Caki2 (cell line): ENCODE measurements at places on chromosomes 2 and 18. TPM values are rescaled to one million over a fixed set of nuclear protein-coding genes. Genes with fewer than 3 reads are reported as not detected.

- no peak for DNase-seq
Measured at GRCh38 chr2:198630384-198630783, 826.0 kb downstream of the PLCL1 start.

GRCh38 chr2:18149660-18150246 is 271.3 kb downstream of the KCNS3 start:
- DNase-seq: peak; percentile 55

DNA sequence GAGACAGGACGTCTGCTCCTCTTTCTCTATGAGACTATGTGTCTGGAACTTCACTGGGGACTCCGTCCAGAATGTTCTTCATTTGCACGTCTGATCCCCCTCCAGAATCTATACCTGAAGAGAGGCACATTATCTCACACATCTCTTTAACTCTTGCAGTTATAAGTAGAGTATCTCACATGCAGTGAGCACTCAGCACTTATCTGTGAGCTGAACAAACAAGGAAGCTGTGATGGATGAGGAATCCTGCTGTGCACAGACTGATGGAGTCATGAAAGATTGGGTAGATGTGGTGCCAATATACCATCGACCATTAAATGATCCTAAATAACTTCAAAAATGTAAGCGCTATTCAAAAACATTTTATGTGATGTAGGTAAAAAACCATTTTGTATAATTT is 888.3 kb upstream of the CELF4 start:
- DNase-seq: no peak

DNA sequence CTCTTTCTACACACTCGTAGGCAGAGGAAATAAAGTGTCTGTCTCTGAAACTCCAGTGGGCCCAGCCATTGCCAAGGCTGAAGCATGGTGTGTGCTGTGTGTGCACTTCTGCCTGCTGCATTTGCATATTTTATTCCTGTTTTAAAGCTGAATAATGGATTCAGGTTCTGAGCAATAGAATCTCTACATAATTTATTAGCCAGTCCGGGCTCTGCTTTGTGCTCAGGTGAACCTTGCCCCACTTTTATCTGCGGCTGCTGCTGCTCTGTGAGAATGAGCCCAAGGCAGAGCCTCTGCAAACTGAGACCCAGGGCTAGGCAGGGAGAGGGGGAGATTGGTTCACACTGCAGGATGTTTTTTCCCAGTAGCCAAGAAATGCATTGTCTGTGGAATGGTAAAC is 64.6 kb upstream of the SH3BP4 start:
- no peak for DNase-seq

DNA sequence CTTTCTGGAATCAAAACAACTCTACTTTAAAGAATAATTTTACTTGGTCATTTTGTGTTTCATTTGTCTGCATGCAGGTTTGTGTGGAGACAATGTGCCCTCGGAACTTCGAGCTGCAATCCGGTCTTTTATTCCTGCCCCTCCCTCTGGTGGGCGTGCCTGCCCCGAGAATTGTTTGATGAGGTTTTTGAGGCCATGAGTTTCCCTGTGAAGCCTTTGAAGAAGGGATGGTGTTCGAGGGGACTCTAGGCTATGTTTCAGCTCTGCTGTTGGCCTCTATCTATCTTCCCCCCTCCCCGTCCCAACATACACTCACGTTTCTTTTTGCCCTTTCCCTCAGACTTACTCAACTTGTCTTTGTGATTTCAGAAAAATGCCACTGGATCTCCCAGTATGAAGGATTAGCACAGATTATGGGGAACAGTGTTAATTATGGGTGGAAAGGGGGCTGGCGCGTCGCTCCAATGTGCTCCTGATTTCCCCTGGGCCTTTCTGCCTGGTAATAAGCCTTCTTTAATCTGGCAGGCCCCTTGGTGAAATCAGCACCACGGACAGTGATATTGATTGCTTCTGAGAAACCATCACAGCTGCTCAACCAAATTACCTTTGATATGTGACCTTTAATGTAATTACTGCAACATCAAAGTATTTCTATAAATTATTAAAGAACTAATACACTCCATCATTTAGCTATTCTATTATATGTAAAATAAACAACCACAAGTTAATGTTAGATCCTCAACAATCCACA is 82.2 kb downstream of the CELF4 start:
- DNase-seq: no peak

GRCh38 chr2:155310589-155310988 is 612.1 kb downstream of the KCNJ3 start:
- DNase-seq: no peak

DNA sequence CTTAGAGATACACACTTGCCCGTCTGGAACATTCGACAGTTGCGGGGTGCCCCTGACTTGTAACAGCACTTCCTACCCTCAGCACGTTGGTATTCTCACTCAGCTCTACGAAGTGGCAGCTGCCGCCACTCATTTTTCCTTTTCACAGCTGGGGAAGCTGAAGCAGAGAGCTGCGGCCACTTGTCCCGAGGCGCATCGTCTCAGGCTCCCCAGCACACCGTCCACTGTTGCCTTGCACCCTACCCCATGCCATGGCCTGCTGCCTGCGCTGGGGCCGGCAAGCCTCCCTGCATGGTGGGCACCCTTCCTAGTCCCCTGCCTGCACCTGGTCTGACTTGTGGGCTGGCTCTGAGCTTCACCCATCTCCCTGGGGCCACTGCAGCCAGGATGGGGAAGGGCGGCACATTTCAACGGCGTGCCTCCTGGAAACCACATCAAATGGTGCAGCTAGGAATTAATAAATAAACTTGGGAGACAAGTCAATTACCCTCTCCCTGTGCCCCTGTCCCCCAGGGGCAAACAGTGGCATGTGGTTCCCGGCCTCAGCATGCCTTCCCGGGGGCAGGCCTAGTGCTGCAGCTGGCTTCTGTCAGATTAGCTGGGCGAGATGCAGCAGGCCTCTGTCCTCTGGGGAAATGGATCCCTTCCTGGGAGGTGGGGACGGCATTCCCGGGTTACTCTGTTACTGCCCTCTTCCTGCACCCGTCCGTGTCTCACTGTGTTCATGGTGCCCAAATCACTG is 64.7 kb upstream of the HAAO start:
- DNase-seq: no peak

GRCh38 chr2:63814114-63814513 is 27.6 kb upstream of the UGP2 start:
- DNase-seq: no peak

- DNase-seq: no peak
Measured at GRCh38 chr2:129641371-129641770, 338.1 kb upstream of the RAB6C start.

- no peak for DNase-seq
Measured at GRCh38 chr2:54609647-54610046, 113.8 kb upstream of the EML6 start.

GRCh38 chr2:234091883-234092282 is 41.4 kb downstream of the SPP2 start:
- no peak for DNase-seq

The GALR1 gene
- total RNA-seq: not detected in 2 replicates

The DUSP2 gene
- 6.1 and 7.4 TPM in 2 replicates for total RNA-seq

The HOXD13 gene
- not detected in 2 replicates for total RNA-seq
